AG09309 (cell line): ENCODE measurements at places on chromosomes 4 and X.

- no peak for DNase-seq
Observed at GRCh38 chrX:37640142-37640541, 45.4 kb upstream of the XK start.

- no peak for DNase-seq
Observed at GRCh38 chrX:46200413-46200812, 344.8 kb downstream of the ZNF674 start.

DNA sequence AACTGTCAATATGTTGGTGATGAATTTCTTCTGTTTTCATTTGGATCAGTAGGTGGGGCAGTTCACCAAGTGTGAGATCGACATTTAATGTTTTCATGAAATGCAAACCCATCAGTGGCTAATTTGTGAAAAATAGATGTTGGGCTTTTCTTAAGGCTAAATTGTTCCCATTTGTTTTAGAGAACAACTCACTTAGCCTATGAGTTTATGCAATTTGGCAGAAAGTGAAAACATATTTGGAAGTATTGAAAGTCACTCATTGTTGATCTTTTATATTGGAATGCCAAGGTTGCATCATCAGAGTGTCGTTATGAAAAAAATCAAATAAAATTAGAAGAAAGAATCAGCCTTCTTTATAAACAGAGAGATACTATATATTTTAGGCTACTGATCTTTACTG lies 132.4 kb downstream of the RPA4 start:
- DNase-seq = no peak

DNA sequence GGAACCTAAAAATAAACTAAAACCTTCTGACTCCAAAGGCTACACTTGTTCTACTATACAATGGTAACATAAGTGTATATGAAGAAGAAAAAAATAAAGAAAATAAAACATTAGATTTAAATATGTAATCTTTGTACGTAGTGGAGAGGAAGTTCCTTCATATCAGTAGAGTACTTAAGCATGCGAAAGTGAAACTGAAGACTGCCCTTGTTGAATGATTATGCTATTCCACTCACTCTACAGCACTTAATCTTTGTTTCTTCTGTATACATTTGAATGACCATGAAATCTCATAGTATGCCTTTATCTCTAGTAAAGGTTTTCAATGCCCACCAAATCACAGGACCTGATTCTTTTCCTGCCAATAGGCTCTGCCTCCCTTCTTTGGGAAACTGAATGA lies 78.9 kb downstream of the NDST3 start:
- DNase-seq = no peak

DNA sequence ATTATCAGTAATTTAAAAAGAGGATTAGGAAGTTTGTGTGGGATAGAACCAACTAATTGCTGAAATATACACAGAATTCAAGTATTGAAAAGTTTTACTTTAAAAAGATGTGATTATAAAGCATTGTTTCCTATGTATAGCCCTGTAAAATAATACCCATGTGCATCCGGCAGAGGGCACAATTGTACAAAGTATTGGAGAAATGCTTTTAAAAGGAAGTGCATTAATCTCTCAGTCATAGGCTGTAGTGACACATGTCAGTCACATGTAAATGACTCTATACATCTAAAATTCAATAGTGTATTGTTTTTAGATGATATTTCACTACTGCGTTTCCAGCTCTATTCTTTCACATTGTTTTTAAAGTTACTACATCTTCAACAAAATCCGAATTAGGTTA lies 9.7 kb upstream of the GEMIN8 start:
- no peak for DNase-seq

DNA sequence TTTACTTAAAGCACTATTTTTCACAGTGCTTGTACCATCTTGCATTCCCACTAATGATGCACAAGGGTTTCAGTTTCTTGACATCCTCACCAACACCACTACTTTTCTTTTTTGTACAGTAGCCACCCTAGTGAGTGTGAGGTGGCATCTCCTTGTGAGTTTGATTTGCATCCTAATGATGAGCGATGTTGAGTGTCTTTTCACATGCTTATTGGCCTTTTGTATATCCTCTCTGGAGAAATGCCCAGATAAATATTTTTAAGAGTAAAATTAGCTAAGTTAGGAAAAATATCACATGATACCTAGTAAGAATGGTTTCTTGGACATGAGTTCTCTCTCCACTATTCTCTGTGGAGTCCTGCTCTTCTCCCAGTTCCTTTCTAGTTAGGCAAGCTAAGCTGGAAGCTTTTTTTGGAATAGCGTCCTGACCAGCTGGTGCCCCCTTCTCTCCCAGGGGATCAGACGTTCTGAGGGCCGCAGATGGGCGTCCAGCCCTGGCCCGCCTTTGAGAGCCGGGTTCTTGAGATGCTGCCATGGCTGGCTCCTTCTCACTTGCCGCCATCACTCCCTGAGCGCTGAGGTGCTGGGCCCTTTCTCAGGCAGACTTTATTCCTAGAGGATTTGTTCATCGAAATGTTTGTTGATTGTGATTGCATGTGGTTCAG lies 132.1 kb downstream of the ARHGAP10 start:
- DNase-seq = no peak

- no peak for DNase-seq
Observed at GRCh38 chr4:84753321-84753972, 170.5 kb downstream of the CDS1 start.

DNA sequence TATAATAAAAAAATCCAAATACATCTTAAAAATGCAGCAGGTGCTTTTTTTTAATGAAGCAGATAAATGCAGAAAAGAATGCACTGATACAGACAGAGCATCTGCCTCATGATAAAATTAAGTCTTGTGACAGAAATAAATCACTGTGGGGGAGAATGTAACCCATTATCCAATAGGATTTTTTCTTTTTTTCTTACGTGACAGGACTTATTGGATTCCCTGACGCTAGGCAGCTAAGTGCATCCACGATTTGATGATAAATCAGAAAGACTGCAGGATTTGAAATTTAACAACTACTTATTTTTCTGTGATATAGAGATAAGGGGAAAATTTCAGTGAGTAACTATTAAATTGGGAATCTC lies 110.6 kb upstream of the PPARGC1A start:
- DNase-seq = no peak

DNA sequence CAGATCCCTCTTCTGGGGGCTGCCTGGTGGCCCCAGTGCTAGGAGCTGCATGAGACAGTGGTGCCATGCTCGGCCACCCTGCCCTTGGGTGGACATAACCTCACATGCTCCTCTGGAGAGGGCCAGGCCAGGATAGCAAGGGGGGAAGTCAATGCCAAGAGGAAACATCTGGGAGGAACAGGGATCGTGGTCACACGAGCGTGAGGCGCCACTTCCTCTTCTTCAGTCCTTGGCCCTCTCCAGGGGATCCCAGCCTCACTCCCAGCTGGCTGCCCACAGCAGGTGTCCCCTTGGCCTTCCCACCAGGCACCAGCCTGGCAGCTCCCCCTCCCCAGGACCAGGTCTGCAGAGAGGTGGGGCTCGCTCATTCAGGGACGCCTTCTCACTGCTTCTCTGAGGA lies 28.6 kb downstream of the TBC1D14 start:
- DNase-seq = no peak

DNA sequence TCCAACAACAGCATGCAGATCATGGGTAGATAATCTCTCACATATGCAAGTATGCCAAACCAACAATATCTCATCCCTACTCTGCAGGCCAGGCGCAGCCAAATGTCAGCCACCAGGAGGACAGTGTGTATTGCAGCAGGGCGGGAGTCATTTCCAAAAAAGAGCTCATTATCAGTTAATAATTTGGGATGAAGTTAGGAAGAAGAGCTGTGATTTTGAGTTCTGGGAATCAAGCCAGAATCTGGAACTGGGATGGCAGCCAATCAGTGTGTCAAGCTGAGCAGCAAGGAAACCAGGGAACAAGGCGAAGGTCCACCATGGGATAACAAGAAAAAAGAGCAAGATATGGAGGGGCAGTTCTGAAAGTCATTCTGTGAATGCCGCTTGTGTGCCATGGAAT lies 88.2 kb upstream of the CAMK2D start:
- no peak for DNase-seq

GRCh38 chr4:44912980-44913379 lies 186.6 kb upstream of the GNPDA2 start:
- no peak for DNase-seq

DNA sequence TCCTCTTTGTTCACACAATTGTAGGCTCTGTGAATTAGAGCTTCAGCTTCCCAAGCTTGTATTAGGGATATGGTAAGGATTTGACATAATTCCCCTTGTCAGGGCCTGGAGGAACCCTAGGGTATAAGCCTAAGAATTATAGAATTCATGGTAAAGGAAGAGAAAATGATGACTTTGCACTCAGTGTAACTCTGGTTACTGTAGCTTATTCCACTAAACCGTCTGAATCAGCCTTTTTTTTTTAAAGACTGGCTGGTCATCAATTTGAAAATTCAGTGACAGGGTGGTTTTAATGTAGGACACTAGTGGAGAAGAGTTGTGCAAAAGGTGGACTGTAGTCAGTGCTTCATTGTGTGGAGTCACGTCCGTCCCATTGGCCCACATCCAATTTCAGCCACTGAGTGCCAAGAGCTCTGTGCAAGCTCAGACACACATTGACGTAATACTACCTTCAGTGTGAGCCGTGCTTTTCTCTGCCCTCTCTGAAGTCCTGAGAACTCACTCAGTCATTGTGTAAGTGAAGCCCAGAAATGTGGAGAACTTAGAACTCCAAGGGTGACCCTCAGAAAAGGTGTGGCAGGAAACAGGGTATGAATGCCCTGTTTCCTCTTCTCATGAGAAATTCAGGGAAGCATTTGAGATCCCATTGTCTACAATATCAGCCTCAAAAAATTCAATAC lies 449.8 kb downstream of the C4orf33 start:
- no peak for DNase-seq

- DNase-seq = no peak
Observed at GRCh38 chr4:174214101-174214878, 69.2 kb downstream of the FBXO8 start.

GRCh38 chr4:178086320-178086719 lies 644.1 kb upstream of the AGA start:
- no peak for DNase-seq

GRCh38 chrX:82813671-82814078 lies 694.4 kb upstream of the POU3F4 start:
- DNase-seq = no peak
